ENCODE measurements at places on chromosomes 11 and 22.
A peak's percentile ranks its signal among the peaks of the same experiment; 100 is the strongest.

DNA sequence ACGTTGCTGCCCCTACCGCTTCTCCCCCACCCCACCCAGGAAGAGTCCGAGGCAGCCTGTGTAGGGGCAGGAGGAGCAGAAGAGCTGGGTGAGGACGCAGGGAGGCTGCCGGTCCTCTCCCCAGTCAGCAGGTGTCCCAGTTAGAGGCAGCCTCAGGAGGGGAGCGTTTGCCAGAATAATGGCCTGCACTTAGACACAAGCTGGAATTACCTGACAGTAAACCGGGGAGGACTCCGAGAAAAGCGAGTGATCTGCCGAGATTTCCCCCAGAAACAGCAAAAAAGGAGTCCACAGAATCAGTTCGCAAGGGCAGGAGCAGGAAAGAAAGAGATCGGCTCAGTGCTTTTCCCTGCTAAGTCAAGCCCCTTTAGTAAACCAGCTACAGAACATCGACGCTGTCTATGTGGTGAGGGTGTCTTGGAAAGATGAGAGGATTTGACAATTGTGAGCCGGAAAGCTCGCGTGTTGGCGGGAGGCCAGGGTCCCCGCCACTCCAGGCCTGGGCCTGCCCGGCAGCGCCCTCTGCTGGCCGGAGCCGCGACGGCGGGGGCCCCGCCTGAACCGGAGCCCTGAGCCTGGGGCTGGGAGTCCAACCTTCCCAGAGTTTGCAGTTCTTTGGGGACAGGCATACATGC lies 17.7 kb upstream of the THRSP start:
- DNase-seq, result peak; percentile 53

GRCh38 chr11:13972043-13972910 lies 9.8 kb downstream of the SPON1 start:
- no peak for DNase-seq

DNA sequence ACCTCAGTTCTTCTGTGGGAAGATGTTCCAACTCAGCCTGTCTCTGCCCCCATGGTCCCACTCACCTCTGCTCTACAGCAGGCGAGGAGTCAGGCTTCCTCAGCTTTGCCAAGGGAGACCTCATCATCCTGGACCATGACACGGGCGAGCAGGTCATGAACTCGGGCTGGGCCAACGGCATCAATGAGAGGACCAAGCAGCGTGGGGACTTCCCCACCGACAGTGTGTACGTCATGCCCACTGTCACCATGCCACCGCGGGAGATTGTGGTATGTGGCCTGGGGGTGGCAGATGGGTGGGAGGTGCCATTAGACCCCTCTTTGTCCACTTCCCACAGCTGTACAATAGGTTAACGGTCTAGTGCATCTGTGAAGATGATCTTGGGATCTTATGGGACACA lies 73.3 kb downstream of the MYO7A start:
- DNase-seq, result no peak

- DNase-seq, result peak; percentile 54
Measured at GRCh38 chr11:45872651-45873356, 12.6 kb upstream of the MAPK8IP1 start.

DNA sequence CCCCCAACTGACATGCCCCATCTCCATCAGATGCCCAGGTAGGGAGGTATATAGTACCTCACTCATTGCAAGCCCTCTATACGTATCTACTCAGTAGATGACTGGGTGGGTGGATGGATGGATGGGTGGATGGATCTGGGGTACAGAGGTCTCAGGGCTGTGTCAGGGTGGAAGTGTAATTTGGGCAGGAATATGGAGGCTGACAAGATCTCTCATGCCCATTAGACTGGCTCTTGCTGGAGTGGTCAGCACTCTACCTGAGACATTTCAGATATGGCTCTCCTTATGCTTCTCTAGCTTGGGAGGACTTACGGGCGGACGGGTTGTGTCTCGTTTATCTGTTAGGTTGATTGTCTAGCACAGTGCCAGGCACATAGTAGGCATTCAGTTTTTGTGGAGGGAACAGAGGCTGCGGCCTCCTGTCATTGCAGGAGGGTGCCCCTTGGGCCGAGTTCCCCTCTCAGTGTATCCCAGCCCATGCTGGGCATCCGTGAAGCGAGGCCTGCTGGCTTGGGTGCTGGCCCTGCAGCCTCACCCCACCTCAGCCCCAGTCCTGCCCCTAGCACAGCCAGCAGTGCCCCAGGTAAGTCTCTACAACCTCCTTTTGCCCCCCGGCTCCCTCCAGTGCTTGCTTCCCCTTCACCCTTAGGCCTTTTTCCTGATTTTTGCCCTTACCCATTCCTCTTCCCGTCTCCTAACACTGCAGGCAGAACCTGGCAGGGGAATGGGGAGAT lies 13.7 kb downstream of the ROBO3 start:
- no peak for DNase-seq

DNA sequence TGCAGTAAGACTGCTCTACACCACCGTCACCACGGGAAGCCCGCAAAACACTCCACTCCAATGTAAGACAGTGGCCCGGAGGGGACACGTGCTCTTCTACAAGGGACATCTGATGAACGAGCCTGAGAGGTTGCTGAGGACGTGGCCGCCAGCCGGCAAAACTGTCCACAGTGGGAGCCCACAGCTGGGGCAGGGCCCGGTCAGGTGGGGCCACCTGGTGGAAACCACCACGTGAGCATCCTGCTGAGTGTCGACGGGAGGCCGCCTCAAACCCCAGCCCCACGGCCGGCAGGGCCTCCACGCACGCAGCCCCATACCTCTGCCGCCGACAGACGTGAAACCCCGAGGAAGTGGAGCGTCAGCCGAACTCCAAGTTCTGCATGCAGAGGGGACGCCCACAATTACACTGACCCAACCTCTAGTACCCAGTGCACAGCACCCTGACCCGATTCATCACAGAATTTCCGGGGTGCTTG lies 42.6 kb downstream of the BRD1 start:
- DNase-seq, result no peak

DNA sequence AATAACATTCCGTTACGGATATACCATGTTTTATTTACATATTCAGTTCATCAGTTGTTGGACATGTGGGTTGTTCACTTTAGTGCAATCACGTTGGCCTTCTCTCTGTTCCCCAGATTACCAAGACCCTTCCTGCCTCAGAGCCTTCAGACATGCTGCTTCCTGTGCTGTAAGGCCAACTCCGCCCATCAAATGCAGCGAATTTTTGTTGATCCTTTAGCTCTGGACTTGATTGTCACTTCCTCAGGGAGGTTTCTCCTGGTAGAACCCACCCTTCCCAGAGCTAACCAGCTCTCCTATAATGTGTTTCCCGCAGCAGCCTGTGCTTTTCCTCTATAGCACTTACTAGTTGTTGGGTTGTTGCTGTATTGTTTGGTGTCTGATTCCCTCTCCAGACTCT lies 39.4 kb downstream of the SWAP70 start:
- no peak for DNase-seq

GRCh38 chr11:44915621-44916020 lies 35.1 kb downstream of the TP53I11 start:
- DNase-seq, result peak; percentile 55

DNA sequence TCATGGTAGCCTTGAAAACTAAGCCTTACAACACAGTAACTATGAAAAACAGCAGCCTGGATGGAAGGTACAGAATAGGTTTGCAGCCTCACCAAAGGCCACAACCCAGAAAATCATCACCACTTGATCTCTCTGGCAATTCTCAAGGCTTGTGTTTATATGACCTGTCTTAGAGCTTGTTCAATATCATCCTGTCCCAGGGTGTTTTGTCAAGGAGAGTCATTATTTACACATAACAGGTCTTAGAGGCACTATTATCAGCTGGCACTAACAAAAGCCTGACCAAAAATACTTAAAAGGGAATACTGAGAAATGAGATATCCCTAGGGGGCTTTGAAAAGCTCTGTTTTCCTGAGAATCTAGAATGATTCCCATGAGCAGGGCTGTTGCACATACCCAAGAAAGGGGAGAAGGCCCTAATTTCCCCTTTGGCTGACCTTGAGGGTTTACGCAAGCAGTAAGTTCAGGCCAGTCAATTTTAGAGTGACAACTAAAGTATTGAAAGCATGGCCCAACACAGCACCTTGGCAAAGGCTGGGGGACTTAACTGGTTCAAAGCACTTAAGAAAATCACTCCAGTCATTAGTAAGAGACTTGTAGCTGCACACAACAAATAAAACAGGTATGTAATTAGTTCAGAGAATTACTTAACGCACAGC lies 7.9 kb downstream of the SC5D start:
- DNase-seq, result no peak

GRCh38 chr11:60939855-60940254 lies 12.1 kb downstream of the SLC15A3 start:
- no peak for DNase-seq

DNA sequence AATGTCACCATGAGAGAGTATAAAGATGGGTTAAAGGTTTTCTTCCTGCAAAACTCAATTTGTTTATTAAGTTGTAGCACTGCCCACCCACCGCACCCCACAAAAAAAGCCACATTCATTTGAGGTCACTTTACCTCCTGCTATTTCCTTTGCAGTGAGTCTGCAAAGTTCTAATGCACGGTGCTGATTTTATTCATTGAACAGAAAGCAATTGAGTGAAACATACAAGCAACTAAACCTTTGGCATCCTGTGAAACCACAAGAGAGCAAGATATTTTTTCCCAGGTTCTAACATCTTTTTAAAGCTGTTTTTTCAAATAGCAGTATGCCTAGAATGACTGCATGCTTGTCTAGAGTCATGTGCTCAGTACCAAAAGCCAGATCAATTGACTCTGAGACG lies 39.0 kb downstream of the RRAS2 start:
- DNase-seq, result no peak

- DNase-seq, result no peak
Measured at GRCh38 chr11:106133529-106133928, 56.1 kb downstream of the AASDHPPT start.

GRCh38 chr11:69925366-69926196 lies 106.4 kb upstream of the FGF3 start:
- no peak for DNase-seq

Data from inflammatory macrophage treated with lipopolysaccharide for 4 hours (primary cell).